ENCODE measurements at places on chromosomes 1 and 21.

DNA sequence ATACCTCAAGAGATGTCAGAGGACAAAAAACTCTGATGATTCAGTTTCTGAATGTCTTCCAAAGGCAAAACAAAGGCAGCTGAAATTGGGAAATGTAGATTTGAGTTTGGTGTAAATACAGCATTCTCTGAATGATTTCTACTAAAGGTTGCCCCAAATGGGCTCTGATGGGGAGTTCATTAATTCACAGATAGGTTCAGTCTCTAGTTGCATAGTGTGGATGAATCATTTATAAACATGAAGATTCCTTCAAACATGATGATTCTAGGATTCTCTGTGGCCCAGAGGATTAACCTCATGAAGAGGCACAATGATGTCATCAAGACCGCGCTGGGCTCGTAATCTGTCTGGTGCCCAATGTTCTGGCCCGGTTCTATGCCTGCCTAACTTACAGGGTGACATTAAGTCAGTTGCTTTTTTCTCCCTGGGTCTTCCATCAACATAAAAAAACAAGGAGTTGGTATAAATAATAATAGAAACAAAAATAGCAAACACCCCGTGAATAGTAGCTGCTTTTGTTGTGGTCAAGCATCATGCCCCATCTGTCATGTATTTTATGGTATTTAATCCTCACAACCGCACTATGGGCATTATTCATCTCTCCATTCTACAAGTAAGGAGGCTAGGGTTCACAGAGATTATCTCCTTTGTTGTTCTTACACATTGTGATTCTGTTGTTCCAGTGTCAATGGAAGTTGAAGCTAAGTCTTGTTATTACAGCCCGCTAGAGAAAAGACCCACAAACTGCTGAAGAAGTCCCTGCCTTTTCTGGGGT, 509.6 kb upstream of the USP24 start:
- peak; percentile 83 for DNase-seq

- DNase-seq: no peak
Observed at GRCh38 chr1:53277326-53277725, 39.0 kb upstream of the MAGOH start.

DNA sequence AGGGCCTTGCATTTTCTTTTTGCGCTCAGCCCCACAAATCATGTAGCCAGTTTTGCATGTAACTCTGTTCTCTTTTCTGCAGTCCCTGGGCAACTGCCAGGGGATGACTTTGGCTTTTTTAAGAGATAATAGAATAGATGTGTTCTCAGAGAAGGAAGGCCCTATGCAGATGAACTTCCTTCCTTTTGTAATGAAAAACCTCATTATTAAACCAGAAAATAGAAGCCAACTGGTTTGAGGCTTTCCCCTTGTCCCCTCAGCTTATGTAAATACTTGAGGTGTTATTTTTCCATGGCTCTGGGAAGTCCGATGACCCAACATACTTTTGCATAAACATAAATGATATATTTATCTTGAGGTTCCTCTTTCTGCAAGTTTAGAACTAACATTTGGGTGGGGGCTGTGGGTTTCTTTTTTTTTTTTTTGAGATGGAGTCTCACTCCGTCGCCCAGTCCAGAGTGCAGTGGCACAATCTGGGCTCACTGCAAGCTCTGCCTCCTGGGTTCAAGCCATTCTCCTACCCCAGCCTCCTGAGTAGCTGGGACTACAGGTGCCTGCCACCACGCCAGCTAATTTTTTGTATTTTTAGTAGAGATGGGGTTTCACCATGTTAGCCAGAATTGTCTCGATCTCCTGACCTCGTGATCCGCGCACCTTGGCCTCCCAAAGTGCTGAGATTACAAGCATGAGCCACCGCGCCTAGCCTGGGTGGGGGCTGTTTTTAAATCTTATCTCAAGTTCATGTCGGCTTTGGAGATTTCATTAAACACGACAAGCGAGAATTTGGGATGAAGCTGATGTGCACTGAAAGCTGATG, 14.4 kb upstream of the FCRL5 start:
- no peak for DNase-seq

DNA sequence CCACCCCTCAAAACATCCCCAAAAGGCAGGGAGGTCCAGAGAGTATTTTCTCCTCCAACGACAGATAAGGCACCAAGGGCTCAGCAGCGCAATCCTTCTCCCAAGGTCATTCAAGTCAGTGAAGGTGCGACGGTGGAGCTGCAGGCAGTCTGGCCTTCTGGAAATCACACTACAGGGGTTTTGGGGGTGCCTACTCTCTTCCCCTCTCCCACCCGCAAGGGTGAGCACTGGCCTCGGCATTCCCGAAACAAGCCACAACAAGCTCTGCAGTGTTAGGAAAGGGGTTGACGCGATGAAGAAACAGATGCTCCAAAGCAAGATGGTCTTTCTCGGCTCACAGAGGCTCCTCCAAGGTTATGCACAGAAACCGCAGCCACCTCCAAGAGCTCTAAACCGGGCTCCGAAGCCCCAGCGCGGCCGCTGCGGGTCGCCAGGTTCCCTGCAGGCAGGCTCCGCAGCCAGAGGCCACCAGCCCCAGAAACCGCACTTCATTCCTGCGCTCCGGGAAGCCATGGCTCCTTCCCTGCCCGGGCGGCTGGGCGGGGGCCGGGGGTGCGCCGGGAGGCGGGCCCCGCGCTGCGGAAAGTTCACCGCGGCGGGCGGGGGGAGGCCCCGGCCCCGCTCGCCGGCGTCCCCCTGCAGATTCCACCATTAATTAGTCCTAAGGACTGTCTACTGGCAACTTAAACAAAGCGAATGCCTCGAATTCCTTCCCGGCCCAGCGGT, 1.1 kb downstream of the LUZP1 start:
- peak; percentile 66 for DNase-seq

GRCh38 chr1:42332877-42333276, 2.2 kb downstream of the FOXJ3 start:
- no peak for DNase-seq

DNA sequence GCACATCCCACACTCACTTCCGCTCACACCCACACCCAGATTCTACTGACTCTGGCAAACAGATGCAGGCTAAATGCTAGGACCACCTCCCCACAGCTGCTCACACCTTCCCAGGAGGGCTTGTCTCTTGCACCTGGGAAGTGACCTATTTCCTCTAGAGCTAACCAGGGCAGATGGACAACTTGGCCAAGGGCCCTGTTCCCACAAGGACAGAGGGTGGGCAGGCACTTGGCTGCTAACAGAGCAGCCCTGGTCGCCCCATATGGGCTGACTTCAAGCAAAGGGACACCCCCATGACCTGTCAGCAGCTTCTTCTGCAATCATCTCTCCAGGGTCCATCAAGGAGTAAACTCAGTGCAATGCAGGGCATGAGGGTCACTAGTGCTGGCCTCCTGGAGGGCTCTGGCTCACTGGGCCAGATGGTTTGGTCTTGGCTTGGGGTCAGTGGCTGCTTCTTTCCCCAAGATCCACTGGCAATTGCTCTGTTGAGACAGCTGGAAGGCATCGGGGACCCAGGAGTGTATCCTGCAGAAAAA, 641.5 kb downstream of the PLPP3 start:
- no peak for DNase-seq

GRCh38 chr1:108717774-108718316, 5.1 kb downstream of the FNDC7 start:
- DNase-seq: no peak

DNA sequence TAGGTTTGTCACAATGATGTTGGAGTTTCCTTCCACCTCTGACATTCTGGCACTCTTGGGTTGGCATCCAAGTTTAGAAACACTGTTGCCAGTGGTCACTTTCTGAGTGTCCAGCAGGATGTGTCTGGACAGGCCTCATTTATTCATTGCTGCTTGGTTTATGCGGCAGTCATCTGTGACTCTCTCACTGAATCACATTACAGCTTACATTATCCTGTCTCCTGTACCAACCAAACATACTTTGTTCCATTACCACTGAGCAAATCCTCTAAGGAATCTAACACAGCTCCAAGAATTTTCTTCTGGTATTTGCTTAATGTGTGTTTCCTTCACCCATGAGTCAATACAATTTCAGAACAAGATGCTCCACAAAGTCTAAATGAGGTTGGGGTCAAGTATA, 19.9 kb downstream of the SGIP1 start:
- DNase-seq: peak; percentile 8

GRCh38 chr1:40739455-40740008, 44.1 kb upstream of the KCNQ4 start:
- DNase-seq: peak; percentile 6

GRCh38 chr1:244046907-244047611, 4.0 kb upstream of the ZBTB18 start:
- no peak for DNase-seq

GRCh38 chr1:222644636-222644980, 26.7 kb downstream of the MIA3 start:
- DNase-seq: no peak

DNA sequence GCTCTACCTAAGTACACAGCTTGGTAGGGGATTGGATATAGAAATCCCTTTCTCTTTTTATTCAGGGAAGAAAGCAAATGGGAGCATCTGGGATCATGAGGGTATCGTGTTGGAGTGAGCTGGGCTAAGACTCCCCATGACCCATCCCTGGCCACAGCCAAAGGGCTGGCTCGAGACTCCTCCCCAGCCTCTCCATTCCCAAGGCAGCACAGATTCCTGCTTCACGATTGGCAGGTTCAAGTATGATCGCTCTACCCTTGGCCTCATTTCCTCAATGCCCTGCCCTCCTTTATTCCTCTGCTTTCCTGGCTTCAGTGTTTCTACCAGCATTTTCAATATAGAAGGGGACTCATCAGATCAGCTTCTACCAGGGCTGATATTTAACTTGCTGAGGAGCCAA, 89.7 kb downstream of the ATP1A1 start:
- no peak for DNase-seq

DNA sequence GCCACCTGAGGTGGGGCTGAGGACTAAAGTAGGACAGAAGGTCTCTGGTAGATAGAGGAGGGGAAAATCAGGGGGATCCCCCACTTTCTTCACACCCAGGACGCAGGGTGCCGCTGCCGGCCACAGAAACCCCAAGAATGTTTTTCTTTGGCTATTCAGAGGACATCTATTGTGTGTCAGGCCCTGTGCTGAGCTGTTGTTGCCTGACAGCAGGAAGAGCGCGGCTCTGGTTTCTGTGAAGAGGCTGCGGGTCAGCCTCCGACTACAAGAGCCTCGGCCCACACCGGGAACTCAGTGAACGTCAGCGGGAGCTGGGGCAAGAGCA, 407 bp upstream of the PIGV start:
- DNase-seq: no peak

DNA sequence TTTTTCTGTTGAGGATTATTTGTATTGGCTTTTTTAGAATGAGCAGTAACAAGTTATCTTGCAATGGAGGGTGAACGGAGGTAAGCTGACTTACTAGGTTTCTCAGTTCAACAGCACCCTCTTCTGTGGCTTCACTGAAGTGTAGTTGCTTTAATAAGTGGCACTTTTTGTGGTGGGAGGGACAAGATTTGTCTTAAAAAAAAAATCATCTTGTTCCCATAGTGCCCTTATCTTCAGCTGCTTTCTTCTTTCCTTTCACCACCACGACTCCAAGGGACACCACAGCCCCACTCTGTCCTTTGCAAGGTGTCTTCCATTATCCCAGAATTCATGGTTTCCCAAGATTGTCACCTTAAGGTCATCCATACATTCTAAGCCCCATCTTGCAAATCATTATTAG, 92.9 kb downstream of the PIGK start:
- DNase-seq: peak; percentile 64

DNA sequence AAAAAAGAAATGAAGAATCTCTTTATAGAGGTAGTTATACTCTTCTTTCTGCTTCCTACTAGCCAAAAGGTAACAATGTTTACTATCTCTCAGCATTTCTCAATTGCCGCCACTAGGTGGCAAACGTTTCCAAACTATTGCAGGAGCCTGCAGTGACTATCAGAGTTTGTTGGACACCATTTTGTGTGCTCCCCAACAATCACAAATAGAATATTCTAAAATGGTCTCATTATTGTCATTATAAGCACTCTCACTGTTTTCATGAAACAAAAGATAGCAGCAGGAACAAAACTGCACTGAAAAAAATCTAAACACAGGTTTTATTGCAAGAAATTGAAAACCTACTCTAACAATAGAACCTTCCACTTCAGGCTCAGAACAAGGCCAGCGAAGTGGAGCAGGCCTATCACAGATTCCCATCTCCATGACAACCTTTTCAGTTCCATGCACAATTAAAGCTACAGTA, 83.9 kb upstream of the PLPPR4 start:
- peak; percentile 68 for DNase-seq

GRCh38 chr1:186463511-186463910, 2.6 kb upstream of the PDC start:
- no peak for DNase-seq

DNA sequence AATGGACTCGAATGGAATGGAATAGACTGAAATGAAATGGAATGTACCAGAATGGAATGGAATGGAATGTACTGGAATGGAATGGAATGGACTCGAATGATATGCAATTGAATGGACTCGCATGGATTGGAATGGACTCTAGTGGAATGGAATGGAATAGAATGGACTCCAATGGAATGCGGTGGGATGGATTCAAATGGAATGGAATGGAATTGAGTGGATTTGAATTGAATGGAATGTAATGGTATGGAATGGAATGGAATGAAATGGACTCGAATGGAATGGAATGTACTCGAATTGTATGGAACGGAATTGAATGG, 99.6 kb upstream of the FBXO28 start:
- peak; percentile 0 for DNase-seq

DNA sequence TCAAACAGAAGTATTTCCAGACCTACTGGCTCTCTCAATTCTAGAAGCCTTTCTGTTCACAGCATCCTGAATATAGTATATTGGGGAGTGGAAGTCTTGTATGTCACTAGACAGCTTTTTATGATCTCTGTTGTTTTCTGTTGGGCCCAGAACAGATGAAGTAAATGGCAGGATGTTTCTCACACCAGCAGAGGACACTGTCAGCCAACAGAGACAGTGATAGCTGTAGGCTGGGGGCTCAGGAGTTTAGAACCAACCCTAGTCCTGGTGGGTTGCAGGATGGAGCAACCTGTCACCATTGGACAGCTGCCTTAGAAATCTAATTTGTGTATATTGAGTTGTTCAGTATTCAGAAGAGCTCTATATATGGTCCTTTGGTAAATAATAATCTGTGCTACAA, 16.9 kb downstream of the AGO1 start:
- no peak for DNase-seq

- DNase-seq: no peak
Observed at GRCh38 chr1:109137958-109138357, 24.0 kb downstream of the ELAPOR1 start.

DNA sequence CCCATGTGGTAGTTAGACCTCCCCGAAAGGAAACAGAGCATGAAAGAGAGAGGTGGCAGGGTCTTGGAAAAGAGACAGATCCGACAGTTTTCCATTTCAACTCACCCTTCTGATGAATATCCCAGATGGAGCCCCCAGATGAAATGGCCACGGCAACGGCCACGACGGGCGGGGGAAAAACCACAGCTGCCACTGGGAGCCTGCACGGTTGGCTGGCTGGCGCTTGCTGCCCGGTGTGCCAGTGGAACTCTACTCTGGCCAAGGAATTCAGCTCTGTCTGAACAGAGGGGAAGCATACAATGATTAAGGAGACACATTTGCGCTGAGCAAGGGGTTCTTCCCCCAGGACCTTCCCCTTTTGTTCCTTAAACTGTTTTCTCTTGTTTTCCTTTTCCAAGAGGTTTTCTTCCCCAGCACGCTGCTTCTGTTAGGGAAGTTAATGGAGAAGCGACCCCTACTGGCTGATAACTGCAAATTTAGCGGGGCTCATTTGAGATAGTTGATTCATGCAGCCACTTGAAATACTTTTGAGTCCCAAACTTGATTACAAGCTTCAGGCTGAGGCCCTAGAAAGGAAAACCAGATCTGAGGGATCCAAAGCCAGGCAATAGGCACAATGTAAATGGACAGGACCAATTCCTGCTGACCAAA, 1122.5 kb downstream of the NCAM2 start:
- no peak for DNase-seq

All from AG08395 (cell line).